ENCODE measurements at places on chromosomes 16 and 17.

DNA sequence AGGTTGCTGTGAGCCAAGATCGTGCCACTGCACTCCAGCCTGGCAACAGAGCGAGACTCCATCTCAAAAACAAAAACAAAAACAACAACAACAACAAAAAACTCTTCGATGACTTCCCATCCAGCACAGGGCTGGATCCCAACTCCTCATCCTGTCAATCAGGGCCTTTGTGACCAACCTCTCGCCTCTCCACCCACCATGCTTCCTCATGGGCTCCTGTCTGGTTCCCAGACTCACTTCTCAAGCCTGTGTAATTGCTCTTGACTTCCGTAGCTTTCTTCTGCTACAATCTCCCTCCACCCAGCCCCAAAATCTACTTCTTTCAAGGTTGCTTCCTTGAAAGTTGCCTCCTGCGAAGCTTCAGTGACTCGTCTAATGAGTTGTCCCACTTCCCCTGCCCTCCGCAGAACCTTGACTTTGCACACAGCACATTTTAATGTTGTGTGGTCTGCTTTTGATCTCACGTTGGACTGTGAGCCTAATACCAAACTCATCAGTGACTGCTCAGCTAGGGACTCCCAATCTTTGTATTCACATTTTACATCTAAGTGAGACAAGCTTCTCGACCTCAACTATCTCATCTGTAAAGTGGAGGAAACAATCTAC is 936 bp upstream of the RASL10B start:
- DNase-seq, result no peak

DNA sequence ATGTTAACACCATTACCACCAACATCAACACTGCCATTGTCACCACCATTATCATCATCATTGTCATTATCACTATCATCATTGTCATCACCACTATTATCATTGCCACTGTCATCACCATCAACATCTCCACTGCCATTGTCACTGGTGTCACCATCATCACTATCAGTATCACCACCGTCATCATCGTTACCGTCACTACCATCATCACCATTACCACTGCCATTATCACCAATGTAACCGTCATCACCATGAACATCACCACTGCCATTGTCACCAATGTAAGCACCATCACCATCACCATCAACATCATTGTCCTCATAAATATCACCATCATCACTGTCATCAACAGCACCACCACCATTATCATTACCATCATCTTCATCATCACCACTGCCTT is 633.2 kb upstream of the EEF2KMT start:
- DNase-seq, result no peak

GRCh38 chr16:11403920-11404319 is 58.7 kb downstream of the RMI2 start:
- DNase-seq, result no peak

DNA sequence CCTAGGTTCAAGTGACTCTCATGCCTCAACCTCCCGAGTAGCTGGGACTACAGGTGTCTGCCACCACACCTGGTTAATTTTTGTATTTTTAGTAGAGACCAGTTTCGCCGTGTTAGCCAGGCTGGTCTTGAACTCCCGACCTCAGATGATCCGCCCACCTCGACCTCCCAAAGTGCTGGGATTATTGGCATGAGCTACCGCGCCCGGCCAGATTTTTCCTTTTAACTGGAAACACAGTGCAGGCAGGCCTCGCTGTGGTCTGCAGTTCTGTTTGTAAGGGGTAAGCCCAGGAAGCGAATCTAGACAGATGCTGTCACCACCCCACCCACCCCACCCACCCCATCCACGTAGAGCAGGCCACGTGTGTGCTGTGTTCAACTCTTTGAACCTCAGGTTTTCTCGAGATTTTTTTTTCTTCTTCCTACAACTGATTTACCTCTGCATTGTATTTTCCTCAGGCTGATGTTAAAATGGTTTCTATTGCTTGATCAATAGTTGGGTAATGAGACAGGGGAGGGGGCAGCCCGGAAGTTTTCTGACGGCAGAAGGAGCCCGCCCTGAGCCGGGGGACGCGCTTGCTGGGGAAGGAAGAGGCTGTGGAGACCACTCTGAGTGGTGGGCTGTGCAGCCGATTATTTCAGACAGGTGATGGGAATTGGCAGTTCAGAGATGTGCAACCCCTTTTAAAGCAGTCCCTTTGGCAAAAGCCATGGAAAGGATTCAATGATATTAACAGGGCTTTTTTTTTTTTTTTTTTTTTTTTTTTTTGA is 72.9 kb downstream of the DNAH17 start:
- DNase-seq, result no peak

GRCh38 chr16:72210072-72210471 is 38.1 kb upstream of the PMFBP1 start:
- DNase-seq, result no peak

- no peak for DNase-seq
Measured at GRCh38 chr16:10906914-10907756, 30.1 kb downstream of the CIITA start.

Data from NCI-H187 (cell line).